ENCODE measurements at places on chromosomes 13 and 19. TPM values are rescaled to one million over a fixed set of nuclear protein-coding genes. Genes with fewer than 3 reads are reported as not detected.

- peaks cover 41% of the 10 kb centered on the region for H3K4me1 ChIP-seq
- H3K4me3 ChIP-seq, result peak within 1 kb of the TSS; percentile 36
- H3K27me3 ChIP-seq, result no peaks in the 10 kb centered on the region
- no peaks in the 10 kb centered on the region for H3K36me3 ChIP-seq
- peak within 1 kb of the TSS; percentile 75 for H3K27ac ChIP-seq
Measured at GRCh38 chr13:40789275-40790153, at the start of gene SLC25A15. Gene SLC25A15, plus strand, starts transcription at chr13:40789611. Its CDS starts 3,616 bp downstream, at chr13:40793227.

GRCh38 chr13:113029487-113030258 lies 60.7 kb downstream of the MCF2L start:
- DNase-seq, result no peak
- H3K4me1 ChIP-seq, result peaks cover under 1% of the 10 kb centered on the region
- no peaks in the 10 kb centered on the region for H3K27me3 ChIP-seq
- no peaks in the 10 kb centered on the region for H3K36me3 ChIP-seq
- no peak overlapping the region for H3K27ac ChIP-seq
- no peak overlapping the region for H3K4me3 ChIP-seq

- no peak overlapping the region for H3K27ac ChIP-seq
- H3K36me3 ChIP-seq, result no peaks in the 10 kb centered on the region
Measured at GRCh38 chr13:49368688-49369087, 75.2 kb downstream of the CAB39L start.

GRCh38 chr19:2578391-2578890 lies 102.5 kb downstream of the GADD45B start:
- no peak overlapping the region for H3K4me3 ChIP-seq
- H3K27me3 ChIP-seq, result no peaks in the 10 kb centered on the region
- no peaks in the 10 kb centered on the region for H3K36me3 ChIP-seq
- DNase-seq, result peak; percentile 46

DNA sequence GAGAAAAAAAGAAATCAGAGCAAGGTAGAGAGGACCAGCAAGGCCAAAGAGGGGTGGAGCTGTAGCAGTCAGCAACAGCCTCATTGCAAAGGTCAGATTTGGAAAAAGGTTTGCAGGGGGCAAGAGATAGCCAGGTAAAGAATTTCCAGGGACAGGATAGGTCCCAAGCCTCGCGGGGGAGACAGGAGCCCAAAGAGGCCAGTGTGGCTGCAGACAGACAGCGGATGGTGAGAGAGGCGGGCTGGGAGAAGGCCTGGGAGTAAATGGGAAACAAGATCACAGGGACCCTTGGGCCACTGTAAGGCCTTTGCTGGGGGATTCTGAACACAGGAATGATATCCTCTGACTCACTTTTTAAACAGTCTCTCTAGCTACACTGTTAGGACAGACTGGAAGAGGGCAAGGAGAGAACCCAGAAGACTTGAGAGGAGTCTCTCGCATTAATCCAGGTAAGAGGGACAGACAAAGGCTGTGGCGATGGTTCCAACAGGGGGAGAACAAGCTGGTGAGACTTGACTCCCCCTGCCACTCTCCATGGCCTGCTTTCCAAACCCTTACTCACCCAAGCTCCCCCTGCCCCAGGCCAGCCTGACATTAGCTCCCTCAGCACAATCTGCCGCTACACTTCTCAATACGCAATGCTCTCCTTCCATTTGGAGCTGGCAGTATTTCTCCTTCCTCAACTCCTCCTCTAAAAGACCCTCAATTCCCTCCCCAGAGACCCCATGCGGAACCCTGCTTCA lies 31.8 kb downstream of the DOCK9 start:
- no peak overlapping the region for H3K27ac ChIP-seq
- H3K27me3 ChIP-seq, result no peaks in the 10 kb centered on the region
- no peak for DNase-seq
- H3K36me3 ChIP-seq, result no peaks in the 10 kb centered on the region
- no peaks in the 10 kb centered on the region for H3K4me1 ChIP-seq

GRCh38 chr19:6999933-7000332 lies 21.3 kb downstream of the MBD3L2B start:
- no peaks in the 10 kb centered on the region for H3K4me1 ChIP-seq
- H3K36me3 ChIP-seq, result no peaks in the 10 kb centered on the region

GRCh38 chr19:57319869-57320179 lies 448 bp upstream of the ZNF543 start:
- no peaks in the 10 kb centered on the region for H3K36me3 ChIP-seq
- H3K27ac ChIP-seq, result peak overlapping the region; percentile 85
- peak overlapping the region; percentile 62 for H3K4me3 ChIP-seq
- DNase-seq, result no peak

DNA sequence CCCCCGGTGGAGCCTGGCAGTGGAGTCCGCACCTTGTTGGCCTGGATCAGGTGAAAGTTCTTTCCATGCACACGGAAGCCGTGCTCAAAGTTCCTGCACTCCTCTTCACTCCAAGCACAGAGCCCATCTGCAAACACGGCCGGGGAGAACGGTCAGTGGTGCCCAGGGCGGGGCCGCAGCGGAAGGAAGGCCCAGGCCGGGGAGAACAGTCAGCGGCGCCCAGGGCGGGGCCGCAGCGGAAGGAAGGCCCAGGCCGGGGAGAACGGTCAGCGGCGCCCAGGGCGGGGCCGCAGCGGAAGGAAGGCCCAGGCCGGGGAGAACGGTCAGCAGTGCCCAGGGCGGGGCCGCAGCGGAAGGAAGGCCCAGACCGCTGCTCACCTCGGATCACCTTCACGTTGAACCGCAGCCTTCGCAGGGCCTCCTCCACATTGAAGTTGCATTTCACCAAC lies 20.6 kb upstream of the PLPP2 start:
- no peaks in the 10 kb centered on the region for H3K4me1 ChIP-seq
- peaks cover 9% of the 10 kb centered on the region for H3K36me3 ChIP-seq
- H3K27ac ChIP-seq, result no peak overlapping the region
- no peaks in the 10 kb centered on the region for H3K27me3 ChIP-seq

GRCh38 chr19:1136621-1137317 lies 33.0 kb downstream of the GPX4 start:
- no peaks in the 10 kb centered on the region for H3K36me3 ChIP-seq
- no peaks in the 10 kb centered on the region for H3K27me3 ChIP-seq
- H3K27ac ChIP-seq, result no peak overlapping the region

GRCh38 chr13:75474956-75475355 lies 7.0 kb downstream of the TBC1D4 start:
- H3K27ac ChIP-seq, result no peak overlapping the region
- no peaks in the 10 kb centered on the region for H3K36me3 ChIP-seq
- DNase-seq, result no peak
- H3K27me3 ChIP-seq, result no peaks in the 10 kb centered on the region

DNA sequence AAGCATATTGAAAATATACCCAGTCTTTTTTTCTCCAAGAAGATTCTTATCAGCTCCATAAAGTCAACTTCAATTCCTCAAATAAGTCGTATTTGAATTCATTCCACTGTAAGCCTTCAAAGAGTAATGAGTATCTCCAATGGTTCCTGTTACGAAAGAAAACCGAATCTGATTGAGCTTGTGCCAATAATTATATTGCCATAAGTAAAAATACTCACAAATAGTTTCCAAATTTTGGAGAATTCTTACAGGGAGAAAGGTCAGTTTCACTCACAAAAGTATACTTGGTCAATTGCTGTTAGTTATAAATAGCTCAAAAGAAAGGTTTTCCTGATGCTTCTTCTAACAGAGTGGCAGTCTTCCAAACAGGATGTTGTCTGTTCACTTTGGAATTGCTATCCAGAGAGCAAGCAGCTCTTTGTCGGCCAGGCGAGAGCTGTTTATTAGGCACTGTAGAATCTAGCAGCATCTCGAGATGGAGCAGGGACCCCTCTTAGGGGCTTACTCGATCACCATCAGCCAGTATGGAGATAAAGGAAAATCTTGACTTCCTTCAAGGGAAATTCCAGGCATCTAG lies 13.5 kb downstream of the ERICH4 start:
- peaks cover 12% of the 10 kb centered on the region for H3K4me1 ChIP-seq
- no peaks in the 10 kb centered on the region for H3K27me3 ChIP-seq
- DNase-seq, result no peak
- H3K27ac ChIP-seq, result peak overlapping the region; percentile 39
- H3K4me3 ChIP-seq, result no peak overlapping the region
- H3K36me3 ChIP-seq, result no peaks in the 10 kb centered on the region

DNA sequence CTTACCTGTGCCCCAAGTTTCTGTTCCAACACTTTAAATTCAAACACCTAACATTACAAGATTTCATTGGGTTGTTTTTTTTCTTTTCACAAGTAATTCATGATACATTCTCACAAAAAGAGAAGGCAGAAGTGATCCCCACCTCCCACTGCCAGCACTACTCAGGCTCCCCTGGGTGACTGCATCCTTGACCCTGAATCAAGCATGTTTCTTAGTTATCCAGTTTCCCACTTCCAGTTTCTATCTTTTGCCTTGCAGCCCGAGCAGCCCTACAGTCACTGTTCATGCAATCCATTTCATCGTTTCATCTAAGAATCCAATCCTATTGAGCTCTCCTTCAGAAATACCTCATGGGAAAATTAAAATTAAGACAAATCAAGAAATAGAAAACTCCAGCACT lies 61.4 kb downstream of the RNASEH2B start:
- no peak for DNase-seq
- no peaks in the 10 kb centered on the region for H3K4me1 ChIP-seq
- no peaks in the 10 kb centered on the region for H3K36me3 ChIP-seq
- H3K27me3 ChIP-seq, result no peaks in the 10 kb centered on the region
- H3K4me3 ChIP-seq, result no peak overlapping the region

- peaks cover 22% of the 10 kb centered on the region for H3K4me1 ChIP-seq
- H3K27me3 ChIP-seq, result no peaks in the 10 kb centered on the region
- DNase-seq, result peak; percentile 95
Measured at GRCh38 chr19:52095172-52096014, at the start of gene ZNF841. Gene ZNF841, minus strand, starts transcription at chr19:52095765. Its CDS starts 10,964 bp downstream, at chr19:52084801.

DNA sequence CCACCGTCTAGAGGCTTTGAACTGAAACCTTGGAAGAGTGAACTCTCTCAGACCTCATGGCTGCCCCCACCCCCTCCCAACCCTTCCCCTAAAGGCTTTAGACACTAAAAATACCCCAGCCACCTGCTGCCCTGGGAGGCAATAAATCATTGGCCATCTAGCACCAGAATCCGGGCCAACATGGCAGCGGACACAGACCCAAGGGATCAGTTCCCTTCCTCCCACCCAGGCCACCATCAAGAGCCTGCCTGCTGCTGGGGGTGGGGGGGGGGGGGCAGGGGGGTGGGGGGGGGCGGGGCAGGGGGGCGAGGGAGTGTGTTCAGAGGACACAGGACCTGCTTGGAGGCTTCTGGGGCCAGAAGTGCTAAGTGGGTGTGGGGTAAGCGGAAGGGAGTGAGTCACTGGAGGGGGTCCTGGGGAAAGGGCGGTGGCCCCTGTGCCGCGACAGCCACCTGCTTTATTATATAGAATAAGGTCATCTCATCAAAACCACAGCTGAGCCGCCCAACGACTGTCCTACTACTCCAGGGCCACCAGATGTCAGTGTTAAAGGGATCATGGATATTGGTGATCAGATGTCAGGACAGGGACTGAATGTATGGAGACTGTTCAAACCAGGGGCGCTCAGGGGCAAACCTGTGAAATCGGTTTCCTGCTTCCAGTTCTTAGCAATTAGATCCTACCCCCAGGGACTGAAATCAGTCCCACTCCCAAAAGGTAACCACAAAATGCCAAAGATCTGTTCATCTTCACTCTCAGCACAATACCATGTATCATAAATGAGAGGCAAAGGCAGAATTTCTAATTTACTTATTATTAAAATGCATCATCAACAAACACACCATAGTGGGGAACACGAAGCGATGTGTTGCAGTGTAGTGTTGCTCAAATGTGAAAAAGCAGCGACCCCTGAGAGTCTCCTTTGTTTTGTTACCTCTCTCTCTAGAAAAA lies 24.3 kb downstream of the ARL11 start:
- DNase-seq, result peak; percentile 29
- H3K36me3 ChIP-seq, result no peaks in the 10 kb centered on the region
- H3K4me3 ChIP-seq, result no peak overlapping the region
- H3K27me3 ChIP-seq, result no peaks in the 10 kb centered on the region
- H3K4me1 ChIP-seq, result no peaks in the 10 kb centered on the region

DNA sequence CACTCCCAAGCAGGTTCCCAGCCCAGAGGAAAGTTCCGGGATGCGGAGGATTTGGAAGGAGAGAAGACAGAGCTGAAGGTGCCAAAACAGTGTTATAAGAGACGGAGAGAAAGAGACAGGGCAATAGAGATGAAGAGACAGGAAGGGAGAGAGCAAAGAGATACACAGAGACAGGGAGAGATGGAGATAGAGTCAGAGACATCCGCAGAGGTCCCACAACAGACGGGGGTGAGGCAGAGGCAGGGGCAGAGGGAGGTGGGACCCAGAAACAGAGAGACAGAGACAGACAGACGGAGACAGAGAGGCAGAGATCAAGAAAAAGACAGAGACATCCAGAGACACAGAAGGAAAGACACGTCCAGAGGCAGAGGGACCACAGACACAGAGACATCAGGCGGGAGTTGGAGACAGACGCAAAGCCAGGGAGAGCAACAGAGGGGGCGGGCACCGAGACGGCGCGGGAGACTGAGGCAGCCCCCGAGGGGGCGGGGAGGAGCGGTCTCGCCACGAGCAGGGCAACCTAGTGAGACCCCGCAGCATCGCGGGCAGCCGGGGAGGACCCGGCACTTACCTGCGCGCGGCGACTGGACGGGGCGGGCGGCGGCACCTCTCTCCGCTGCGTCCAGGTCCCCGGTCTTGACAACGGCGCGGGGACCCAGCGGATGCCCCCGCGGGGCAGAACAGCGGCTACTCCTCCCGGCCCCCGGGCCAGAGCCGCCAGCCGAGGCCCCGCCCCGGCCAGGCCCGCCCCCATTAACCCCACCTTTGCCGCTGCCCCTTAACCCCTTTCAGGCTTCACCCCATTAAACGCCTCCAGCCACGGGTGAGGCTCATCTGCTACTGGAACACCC lies at the start of gene GPR4:
GPR4 (minus strand) TSS at position 689 of the 851 bp plus-strand sequence. CDS start 10,346 bp downstream, outside the sequence.
- H3K4me1 ChIP-seq, result peaks cover 16% of the 10 kb centered on the region
- no peak for DNase-seq
- no peaks in the 10 kb centered on the region for H3K36me3 ChIP-seq

DNA sequence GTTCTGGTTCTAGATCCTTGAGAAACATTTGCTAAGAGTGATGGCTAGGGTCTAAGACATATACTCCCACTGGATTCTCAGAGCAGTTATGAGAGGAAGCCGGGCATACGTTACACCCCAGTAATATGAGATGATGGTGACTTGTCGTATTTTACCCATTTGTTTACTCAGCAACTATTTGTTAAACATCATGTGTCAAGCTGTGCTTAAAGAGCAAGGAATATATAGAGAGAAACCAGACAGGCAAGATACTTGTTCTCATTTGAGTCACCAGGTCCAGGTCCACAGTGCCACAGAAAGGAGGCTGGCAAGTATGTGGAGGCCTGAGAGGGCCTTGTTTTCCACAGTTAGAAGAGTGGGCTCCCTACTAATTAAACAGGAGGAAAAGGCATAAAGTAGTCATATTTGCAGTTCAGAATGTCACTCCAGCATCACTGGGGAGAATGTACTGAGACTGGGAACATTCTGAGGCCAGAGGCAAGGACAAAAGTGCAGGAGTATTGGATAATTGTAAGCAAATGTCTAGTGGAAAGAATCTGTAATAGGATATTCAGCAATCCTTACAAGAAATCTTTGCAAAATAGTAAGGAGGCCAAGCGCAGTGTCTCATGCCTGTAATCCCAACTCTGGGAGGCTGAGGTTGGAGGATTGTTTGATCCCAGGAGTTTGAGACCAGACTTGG lies 142.2 kb downstream of the IRS2 start:
- H3K4me3 ChIP-seq, result no peak overlapping the region
- no peaks in the 10 kb centered on the region for H3K4me1 ChIP-seq
- DNase-seq, result no peak

- H3K4me1 ChIP-seq, result peaks cover 15% of the 10 kb centered on the region
- peak within 1 kb of the TSS; percentile 52 for H3K4me3 ChIP-seq
- H3K27ac ChIP-seq, result peak within 1 kb of the TSS; percentile 54
Measured at GRCh38 chr19:33064792-33065550, at the start of gene RHPN2. Gene RHPN2, minus strand, starts transcription at chr19:33064888. Its CDS starts 36 bp downstream, at chr19:33064852.

Gene ZNF793
- 5.7 TPM for total RNA-seq

Gene MISP
- total RNA-seq, result 3.4 TPM

Gene ZNF66
- total RNA-seq, result 14.5 TPM

Gene SHISA2
- 1.8 TPM for total RNA-seq

Gene UCHL3
- total RNA-seq, result 2.0 TPM

Gene PABPC3
- total RNA-seq, result not detected

Gene C19orf25
- 26.7 TPM for total RNA-seq

Data from body of pancreas (tissue), 4 donors.